ENCODE measurements at places on chromosomes 2 and 18.

DNA sequence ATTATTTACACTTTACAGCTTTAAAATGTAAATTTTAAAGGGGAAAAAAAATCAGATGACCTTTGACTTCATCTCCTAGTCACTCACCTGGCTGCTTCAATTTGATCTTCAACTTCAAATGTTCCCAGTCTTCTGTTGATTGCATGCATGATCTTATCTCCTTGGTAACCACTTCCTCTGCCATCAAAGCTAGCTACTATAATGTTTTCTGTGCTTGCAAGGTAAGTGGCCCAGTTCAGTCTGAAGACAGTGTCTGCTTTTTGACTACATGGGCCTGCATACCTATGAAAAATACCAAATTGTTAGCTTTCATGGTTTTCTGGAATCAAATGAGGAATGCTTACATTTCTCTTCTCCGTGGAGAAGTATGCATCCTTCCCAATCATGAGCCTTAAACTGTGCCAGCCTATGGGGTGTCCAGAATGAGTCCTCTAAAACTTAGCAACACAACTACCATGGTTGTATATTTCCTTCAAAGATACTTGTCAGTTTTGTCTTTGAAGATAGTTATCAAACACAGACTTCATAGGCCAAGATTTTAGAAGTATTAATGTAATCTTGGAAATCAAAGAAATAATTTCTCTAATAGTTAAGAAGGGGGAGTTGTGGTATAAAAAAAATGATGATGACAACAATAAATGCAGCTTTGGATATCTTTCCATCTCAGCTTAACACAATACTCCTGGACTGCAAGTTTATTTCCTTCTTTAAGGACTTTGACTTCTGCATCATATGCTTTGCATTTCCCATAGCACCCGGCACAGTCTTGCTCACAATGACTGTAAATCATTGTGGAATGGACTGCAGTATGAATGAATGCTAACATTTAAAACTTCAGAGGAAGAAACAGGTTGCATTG, 62.1 kb downstream of the DPP4 start:
- DNase-seq: no peak

DNA sequence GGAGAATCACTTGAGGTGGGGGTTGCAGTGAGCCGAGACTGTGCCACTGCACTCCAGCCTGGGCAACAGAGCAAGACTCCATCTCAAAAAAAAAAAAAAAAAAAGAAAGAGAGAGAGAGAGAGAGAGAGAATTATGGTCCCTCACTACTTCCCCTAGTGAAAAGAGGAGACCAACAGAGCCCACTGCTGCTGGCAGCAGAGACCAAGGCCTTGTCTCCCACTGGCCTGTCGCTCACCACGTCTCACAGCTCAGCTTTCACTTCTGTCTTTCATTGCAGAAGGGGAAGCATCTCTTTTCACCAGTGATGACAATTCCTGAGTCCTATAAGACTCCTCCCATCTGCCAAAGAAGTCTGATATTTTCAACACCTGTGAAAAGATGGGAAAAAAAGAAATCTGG, 81.3 kb downstream of the CLHC1 start:
- no peak for DNase-seq

DNA sequence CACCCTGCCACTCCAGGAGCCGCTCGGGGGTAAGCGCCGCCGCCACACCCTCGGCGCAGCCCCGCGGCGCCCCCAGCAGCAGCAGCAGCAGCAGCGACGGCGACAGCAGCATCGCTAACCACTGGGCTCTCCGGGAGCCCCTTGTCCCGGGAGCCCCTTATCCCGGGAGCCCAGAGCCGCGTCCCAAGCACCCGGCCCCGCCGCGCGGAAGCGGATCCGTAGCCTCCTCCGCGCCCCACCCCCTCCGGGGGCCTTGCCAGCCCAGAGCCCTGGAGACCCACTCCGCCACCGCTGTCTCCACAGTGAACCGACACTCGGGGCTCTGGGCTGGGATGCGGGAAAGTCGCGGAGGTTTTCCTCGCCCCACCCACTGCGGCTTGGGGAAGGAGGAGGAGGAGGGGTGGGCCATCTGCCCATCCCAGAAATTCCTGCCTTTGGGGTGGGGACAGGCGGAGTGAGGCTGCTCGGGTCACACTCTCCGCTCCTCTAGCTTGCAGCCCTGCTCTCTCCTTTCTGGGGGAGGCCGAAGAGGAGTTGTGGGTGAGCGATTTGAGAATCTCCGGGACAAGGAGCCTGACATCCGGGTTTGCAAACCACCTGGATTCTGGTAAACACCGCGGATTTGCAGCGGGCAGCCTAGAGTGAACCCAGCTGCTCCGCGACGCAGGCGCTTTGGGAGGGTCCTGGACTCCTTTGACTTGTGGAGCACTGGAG, at the start of gene PLA2R1:
TSS of gene PLA2R1 (minus strand) at position 324 of the 714 bp plus-strand sequence. CDS start at position 112, 212 bp downstream.
- no peak for DNase-seq

DNA sequence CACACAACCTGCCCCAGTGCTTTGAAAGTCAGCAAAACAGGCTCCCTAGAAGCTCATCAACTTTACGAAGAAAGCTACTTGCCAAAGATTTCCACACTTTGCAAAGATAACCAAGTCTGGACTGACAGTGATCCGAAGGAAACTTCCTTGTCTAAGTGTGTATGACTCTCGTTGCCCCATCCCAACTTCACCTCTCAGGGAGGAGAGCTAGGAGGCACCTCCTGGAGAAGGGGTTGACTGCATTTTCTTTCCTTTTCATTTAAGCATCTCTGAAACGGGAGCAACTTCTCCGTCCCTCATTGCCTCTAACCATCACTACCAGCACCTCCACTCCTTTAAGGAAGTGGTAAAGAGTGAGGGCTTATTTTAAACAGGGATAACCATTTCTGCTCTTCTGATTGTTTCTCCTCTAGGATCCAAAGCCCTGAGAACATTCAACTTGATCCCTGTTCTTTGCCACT, 7.0 kb downstream of the ZEB2 start:
- DNase-seq: no peak

DNA sequence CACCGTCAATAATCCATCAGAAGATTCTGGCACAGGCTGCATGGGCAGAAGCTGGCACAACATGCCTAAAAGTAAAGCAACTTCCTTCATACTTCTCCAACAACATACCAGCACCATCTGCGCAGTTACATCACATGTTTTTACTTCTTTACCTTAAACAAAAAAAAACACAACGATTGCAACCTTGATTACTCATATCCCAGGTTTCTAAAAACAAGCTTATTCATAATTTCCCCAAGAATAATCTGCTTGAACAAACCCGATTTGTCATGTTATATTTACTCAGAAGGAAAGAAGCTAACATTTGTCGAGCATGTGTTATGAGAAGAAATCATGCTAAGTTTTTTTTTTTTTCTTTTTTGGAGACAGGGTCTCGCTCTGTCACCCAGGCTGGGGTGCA, 54.7 kb downstream of the THADA start:
- no peak for DNase-seq

DNA sequence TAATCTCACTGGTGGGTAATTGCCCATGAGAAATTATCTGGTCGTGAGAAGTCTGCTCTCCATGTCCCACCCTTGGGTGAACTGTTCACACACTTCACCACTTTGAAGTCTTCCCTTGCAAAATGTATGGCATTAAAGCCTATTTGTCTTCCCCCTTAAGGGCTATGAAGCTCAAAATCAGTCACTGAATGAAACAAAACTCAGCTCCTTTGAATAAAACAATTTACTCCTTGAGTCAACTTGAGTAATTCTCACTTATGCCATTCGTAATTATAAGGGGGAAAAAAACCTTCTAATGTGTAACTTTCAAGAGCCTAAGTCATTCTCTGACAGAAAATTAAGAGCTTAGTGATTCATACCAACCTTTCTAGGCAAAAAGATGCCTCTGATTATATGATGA, 48.8 kb upstream of the REL start:
- DNase-seq: no peak

GRCh38 chr2:151032741-151033191, 228.9 kb downstream of the RBM43 start:
- DNase-seq: no peak

GRCh38 chr18:57397440-57398132, 37.6 kb upstream of the ONECUT2 start:
- DNase-seq: no peak

DNA sequence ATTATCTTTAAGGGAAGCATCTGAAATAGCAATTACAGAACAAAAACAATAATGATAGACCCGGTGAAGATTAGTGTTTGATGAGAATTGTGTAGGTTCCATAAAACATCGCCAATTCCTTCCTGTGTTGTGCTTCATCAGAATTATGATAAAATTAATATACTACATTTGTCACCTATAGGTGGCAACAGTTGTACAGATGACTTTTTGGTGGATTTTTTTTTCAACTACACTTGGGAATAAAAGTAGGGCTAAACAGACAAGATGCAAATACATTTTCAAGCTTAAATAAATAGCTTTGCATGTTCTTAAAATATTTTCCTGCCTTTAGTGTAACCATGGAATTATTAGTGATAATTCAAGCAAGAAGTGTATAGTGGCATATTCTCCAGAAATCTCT, 7.0 kb upstream of the LYPD1 start:
- DNase-seq: no peak

- no peak for DNase-seq
These were observed 159.5 kb upstream of the EPHA4 start for GRCh38 chr2:221731432-221732145.

GRCh38 chr18:43992741-43993140, 687.9 kb upstream of the SETBP1 start:
- DNase-seq: no peak
